ENCODE measurements at places on chromosomes 12 and 14.
A peak's percentile ranks its signal among the peaks of the same experiment; 100 is the strongest.

GRCh38 chr12:86917121-86917520 is 660.9 kb upstream of the MGAT4C start:
- DNase-seq = no peak

DNA sequence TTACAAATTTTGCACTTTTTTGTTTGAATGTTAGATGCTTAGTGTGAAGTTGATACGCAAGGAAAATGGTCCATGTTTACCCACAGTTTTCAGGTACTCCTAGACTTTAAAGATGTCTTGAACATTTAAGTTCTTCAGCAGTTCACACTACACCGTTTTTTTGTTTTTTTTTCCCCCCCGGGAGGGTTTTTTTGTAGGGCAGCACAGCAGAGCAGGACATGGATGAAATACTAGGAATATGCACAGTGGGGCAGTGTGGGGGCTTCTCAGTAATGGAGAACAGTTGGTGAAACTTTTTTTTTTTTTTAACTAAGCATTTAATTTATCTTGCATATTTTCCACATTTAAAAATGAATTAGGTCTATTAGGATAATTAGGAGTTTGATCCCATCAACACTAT is 4.9 kb downstream of the RAN start:
- no peak for DNase-seq

- DNase-seq = no peak
Measured at GRCh38 chr12:117054279-117054678, 44.9 kb downstream of the TESC start.

- DNase-seq = no peak
Measured at GRCh38 chr12:58711974-58712373, 208.3 kb downstream of the LRIG3 start.

DNA sequence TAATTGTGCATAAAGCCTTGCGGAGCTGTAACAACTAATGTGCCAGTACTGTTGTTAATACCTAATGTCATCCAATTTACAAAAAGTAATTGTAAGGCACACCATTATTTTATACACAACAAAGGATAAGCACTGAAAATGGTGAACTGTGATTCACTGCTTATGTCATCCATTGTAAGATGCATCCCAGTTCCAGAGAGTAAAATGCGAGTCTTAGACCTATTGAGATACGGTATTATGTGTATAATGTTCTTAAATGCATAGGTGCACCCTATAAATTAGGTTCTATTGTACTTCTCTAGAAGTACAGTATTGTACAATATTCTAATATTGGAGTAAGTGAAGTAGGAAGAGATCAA is 406 bp downstream of the PARP2 start:
- no peak for DNase-seq

DNA sequence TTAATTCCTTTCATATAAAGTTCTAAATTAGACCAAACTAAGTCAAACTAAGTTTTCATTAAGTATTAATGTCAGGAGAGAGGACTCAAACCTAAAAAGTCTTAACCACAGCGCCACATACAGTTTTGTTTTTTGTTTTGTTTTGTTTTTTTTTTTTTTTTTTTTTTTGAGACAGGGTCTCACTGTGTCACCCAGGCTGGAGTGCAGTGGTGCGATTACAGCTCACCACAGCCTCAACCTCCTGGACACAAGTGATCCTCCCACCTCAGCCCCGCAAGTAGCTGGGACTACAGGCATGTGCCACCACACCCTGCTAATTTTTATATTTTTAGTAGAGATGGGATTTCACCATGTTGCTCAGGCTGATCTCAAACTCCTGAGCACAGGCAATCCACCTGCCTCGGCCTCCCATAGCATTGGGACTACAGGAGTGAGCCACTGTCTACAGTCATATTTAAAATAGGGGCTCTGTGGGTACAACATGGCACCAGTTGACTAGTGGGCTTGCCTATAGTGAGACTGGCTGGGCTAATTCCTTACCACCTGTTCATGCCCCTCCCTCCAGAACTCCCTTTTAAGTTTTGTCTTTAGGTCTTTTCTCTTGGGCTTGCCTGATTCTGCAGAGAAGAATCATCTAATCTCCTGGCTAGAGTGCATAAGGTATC is 110.2 kb downstream of the PPP2R5E start:
- no peak for DNase-seq

GRCh38 chr12:61574339-61574738 is 685.9 kb upstream of the USP15 start:
- DNase-seq = no peak

DNA sequence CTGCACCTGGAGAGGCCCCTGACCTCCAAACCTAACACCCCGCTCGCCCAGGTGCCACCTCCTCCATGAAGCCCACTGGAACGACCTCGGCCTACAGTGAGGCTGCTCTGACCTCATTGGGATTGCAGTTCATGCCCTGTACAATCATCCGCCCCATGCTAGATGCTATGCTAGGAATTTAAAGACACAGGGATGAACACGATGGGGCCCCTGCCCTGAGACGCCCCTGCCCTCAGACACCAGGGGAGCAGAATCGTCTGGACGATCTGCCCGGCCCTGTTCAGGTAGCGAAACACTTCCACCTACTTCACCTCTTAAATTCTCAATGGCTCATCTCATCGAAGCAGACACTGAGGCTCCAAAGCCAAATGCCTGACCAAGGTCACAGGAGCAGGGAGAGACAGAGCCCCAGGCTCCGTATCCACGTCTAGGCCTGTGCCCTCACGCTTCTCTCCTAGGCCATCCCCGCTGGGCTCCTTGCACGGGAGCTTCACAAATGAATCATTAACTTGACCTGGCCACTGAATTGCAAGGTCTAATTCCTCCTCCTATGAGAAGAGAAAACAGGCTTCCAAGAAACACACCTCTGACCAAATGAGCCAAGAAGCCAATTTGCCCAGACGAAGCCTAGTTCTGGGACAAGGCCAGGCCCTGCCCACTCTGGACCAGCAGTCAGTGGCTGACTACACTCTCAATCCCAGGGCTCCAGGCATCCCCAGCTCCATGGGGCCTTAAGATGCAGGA is 35.2 kb downstream of the SCARB1 start:
- no peak for DNase-seq

- no peak for DNase-seq
Measured at GRCh38 chr12:112781767-112782166, 9.8 kb upstream of the RPH3A start.

DNA sequence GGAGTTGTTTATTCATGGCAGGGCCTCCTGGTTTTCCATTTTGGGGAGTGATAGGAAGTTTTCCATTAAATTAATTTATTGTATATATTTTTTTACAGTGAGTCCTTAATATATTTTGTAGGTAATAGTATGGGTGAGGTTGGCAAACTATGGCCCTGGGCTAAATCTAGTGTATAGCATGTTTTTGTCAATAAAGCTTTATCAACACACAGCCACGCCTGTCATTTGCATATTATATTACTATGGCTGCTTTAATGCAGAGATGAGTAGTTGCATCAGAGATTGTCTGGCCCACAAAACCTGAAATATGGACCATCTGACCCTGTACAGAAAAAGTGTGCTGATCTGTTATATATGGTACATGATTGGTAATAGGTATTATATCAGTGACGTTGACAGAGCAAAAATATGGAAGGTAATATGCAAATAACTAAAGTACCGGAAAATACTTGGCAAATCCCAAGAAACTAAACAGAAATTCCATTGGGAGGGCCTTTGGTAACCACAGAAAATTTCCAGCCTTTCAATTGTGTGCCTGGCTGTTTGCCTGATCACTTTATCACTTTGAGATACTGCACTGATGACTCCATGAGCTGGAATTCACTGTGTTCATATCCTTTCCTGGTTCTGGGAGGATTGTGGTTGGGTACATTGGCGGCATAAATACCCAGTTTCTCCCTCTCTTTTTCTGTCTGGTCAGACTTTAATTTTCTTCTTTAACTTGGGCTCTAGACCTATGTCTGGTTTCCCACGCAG is 61.7 kb upstream of the RFLNA start:
- no peak for DNase-seq

DNA sequence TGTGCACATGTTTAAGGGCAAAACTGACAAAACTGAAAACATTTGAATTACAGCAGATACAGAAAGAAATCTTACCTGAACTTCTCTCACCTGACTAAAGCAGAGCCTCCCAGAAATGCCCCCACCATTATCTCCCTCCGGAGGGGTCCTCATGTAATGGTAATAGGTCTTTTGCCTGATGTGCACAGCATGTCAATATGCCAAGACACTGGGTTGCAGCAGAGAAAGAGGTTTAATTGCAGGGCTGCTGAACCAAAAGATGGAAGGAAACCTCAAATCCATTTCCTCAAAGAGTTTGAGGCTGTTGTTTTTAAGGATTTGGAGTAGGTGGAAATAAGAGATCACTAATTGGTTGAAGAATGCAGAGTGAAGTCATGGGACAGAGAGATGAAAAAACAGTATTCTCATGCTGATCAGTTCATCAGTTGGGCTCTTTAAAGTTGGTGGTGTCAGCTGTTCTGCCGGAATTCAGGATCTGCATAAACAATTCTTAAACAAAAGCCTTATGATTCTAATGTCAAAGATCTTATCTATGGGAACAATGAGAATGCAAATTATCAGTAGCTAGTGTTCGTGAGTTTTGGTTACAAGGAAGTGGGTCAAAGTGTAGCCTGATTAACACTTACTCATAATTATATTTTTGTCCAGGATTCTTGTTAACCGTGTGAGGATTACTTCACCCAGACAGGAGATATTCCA is 18.2 kb downstream of the ANG start:
- no peak for DNase-seq

- DNase-seq = no peak
Measured at GRCh38 chr14:54610051-54610977, 43.4 kb downstream of the SAMD4A start.

- no peak for DNase-seq
Measured at GRCh38 chr12:40013292-40013691, 92.6 kb downstream of the SLC2A13 start.

DNA sequence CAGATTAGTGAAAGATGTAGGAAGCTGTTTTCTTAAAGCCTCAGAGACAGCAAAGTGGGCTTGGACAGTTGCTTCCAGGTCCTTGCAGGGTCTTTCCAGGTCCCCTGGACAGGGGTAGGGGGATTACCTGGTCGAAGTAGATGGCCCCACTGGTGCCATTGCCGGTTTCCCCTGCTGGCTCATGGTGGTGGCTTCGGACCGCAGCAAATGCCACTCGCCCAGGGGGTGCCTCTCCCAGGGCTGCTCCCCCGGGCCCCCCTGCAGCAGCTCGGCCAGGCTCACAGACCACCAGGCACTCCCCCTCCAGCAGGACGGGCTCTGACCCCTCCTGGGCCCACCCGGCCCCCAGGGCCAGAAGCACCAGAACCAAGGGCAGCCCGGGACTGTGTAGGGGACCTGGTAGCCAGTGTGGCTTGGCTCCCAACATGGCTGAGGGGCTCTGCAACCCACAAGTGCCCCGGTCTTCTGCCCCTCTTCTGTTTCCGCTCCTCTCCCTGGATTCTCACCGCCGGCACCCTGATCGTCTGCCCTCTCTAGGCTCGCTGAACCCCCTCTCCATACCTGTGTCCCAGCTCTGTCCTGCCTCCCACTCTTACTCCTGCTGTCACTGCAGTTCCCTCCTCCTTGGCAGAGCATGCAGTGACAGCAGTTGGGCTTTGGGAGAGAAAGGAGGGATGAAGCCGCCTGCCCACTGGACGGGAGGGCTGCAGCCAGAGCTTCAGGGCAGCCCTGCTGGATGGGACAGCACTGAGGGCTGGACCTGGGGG is 657 bp downstream of the CBLN3 start:
- no peak for DNase-seq

DNA sequence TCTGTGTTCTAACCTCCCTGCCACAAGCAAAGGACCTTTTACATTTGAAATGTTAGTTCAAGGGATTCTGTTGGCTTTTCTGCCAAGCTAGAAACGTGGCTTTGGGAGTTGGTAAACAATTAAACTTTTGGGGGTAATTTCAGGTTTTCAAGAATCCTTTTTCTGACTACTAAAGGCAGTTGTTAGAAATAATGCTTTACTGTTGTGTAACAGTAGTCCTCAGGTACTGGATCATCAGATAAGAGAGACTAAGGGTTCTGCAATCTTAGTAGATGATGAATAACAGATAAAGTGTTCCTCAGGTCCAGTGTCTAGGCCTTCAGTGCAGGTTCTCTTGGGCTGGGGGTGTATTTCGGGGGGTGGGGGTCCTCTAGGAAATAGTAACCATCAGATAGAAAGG is 192.3 kb downstream of the SYNE2 start:
- DNase-seq = no peak

- no peak for DNase-seq
Measured at GRCh38 chr12:59431266-59431665, 164.6 kb upstream of the SLC16A7 start.

- DNase-seq = no peak
Measured at GRCh38 chr14:22105006-22105623, 431.5 kb upstream of the OR4E1 start.

DNA sequence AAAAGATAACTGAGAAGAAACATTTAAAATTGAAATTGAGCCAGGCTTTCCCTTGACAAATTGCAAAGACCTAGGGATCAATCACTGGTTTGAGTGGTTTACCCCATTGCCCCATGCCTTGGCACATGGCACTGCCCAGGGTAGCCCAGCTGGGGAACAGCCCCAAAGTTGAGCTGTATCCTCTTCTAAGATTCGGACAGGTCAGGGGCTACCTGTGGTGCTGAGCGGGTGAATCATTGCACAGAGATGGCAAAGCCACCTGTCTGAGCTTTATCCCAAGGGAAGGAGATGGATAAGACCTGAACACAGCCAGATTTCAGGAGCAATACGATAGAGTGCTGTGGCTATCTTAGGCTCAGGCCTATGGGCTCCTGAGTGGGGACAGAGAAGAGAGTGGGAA is 7.0 kb downstream of the IFI27L2 start:
- DNase-seq = no peak

DNA sequence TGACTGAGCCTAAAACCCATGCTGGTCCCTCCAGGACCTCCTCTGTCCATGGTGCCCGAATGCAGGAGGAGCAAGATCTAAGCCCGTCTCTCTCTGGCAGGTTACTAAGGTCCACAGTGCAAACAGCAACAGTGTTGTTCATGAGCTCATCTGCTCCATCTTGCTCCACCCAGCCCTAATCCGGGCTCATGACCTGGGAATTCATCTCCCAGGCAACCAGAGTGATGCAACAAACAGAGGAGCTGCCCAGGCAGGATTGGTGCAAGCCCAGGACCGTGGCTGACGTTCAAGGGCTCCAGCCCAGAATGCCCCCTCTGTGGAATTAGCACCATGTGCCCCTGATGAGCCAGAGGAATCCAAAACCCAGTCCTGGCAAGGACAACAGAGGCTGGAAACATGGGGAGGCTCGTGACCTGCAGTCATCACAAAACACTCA is 29.9 kb downstream of the HSPB8 start:
- DNase-seq = peak; percentile 7

GRCh38 chr14:75249251-75249957 is 29.2 kb upstream of the FOS start:
- DNase-seq = no peak

Data from AG09319 (cell line).